ENCODE measurements at places on chromosomes 4 and X.

DNA sequence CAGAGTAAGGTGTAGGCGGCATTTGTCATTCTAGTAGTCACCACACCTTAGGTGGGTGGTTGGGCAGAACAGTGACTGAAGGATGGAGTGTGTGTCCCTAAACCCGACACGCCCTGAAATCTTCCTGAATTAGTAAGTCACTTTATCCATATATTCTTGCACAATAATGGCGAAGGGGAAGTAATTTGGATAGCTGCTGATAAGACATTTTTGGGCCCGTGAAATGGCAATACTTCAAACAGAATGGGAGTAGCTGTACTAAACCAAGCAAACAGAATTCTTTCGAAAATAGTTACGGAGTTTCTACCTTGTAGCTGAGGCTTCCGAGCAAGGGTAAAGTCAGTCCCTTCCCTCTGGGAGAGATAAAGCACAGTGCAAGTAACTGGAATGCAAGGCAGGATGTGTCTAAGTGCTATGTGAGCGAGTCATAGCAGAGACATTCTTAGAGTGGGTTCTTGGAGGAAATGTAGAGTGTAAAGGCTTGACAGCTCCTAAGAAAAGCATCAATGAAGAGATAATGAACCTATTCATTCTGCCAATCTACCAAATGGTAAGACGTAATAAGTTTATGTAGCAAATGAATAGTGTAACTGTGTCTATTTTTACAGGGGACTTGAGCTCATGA is 72.8 kb downstream of the CLCN5 start:
- DNase-seq = no peak

DNA sequence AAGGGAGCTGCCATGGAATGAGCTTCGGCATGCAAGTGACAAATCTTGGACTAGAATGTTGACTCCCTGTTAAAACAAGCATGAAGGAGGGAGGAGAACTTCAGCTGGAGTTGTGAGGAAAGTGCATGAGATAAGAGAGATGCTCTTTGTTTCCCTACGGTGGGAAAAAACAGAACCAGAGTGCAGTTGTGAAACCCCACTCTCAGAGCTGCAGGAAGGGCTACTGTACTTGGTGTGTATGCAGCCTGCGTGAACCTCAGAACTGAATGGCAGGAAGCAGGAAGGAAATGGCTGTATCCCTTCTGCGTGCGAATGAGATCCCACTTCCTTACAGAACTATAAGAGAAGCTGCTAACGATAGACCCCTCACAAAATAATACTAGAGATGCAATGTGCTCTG is 57.2 kb downstream of the EGF start:
- DNase-seq = no peak

DNA sequence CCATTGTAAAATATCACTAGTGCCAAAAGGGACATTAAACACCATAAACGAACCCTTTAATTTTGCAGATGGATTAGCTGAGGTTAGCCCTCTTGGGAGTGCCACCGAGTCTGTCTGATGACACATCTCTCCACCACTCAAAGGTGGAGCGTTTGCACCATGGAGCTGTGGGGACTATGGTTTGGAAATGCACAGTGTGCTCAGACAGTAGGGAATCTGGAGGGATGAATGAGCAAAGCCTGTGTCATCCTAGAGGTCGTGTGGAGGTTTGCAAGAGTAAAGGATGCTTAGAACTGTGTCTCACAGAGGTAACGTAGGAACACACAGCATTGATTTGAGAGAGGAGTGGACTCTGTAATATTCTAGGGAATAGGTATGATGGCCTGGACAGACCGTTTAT is 93.7 kb downstream of the CLNK start:
- no peak for DNase-seq

GRCh38 chrX:115949900-115950822 is 220.4 kb upstream of the AGTR2 start:
- peak; percentile 18 for DNase-seq

DNA sequence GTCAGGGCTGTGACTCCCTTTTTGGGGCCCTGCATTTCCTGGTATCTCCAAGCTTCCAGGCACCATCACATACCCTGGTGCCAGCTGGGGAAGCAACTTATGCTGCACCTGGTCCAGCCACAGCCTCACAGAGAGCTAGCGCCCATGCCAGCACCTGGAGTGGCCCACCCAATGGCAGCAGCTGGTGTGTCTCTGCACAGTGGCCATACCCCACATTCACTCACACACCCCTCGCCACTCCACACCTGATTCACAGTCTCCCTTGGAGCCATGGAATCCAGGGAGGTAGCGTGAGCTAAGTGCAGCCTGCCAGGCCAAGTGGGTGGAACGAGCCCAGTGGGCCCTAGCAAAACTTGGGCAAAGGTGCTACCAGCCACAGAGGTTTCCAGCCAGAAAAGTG is 56.8 kb downstream of the COX18 start:
- no peak for DNase-seq

GRCh38 chrX:154727871-154728270 is 23.0 kb downstream of the GAB3 start:
- DNase-seq = no peak

GRCh38 chrX:9144701-9145241 is 110.8 kb upstream of the FAM9B start:
- no peak for DNase-seq

GRCh38 chrX:135741192-135741715 is 26.7 kb downstream of the CT45A3 start:
- DNase-seq = no peak

DNA sequence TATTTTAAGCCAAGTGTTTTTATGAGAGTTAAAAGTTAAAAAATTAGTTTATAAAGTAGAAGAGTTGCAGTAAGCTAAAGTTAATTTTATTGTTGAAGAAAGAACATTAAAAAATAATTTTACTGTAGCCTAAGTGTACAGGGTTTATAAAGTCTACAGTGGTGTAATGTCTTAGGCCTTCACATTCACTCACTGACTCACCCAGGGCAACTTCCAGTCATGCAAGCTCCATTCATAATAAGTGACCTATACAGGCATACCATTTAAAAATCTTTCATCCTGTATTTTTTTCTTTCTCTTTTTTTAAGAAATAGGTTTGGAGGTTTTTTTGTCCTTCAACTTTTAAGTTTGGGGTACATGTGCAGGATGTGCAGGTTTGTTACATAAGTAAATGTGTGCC is 87.9 kb upstream of the NR3C2 start:
- no peak for DNase-seq

GRCh38 chr4:160347197-160347596 is 1244.3 kb downstream of the RAPGEF2 start:
- no peak for DNase-seq

DNA sequence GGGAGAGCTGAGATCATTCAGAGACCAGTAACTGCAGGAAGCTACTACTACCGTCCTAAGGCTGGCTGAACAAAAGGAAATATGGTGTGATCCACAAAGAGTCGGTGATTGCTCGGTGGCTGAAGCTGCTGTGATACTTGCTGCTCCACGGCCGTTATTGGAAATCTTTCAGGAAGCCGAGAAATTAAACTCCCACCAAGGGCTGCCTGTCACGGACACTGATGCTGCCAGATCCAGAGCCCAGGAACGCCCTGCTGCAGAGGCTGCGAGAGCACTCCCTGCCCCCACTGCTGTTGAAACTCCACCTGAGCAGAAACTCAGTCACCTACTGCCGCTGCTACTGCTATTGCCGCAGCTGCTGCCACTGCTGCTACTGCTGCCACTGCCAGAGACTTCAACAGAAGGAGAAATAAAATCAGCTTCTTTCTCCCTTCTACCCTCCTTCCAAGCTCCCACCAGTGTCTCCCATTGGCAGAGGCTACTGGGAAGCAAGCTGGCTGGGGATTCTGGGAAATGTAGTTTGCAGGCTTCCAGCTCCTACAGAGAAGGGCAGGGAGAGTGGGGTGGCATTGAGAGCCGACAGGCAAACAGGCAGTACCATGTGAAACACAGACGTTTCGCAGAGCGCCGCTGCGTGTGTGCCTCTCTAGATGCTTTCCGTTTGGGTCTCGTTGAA is 126.0 kb upstream of the ENPP6 start:
- DNase-seq = peak; percentile 58

DNA sequence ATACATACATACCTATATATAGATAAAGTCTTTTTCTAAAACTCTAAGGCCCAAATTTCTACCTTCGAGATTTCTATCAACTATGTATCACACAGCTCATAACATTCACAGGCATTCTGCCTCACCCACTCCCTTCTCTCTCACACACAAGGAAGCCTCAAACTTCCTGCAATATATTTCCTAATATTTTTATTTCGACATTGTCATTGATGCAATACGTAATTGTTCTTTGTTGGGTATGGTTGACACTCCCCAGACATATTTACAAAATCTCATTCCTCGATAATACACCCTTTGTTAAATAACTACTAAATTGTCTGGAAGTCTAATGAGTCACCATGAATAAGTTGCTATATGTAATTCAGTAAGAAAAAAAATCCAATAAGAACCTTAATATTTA is 143.5 kb downstream of the HNRNPD start:
- DNase-seq = no peak

- no peak for DNase-seq
Observed at GRCh38 chr4:6705646-6706045, 4.0 kb downstream of the MRFAP1L1 start.

GRCh38 chr4:107825072-107825824 is 516 bp downstream of the SGMS2 start:
- no peak for DNase-seq

- no peak for DNase-seq
Observed at GRCh38 chr4:105998171-105999063, 103.1 kb downstream of the NPNT start.

GRCh38 chrX:143988356-143988755 is 104.5 kb downstream of the UBE2NL start:
- DNase-seq = no peak

- DNase-seq = no peak
Observed at GRCh38 chr4:26126143-26126718, 194.6 kb upstream of the RBPJ start.

All from CD4-positive, alpha-beta T cell treated with Interleukin-4 for 1 hour (primary cell).